ENCODE measurements at places on chromosomes 11 and 22.
A peak's percentile ranks its signal among the peaks of the same experiment; 100 is the strongest.

- DNase-seq, result no peak
Measured at GRCh38 chr22:45246060-45246985, 5.6 kb upstream of the KIAA0930 start.

GRCh38 chr22:44525941-44526778, 28.1 kb upstream of the RTL6 start:
- DNase-seq, result no peak

DNA sequence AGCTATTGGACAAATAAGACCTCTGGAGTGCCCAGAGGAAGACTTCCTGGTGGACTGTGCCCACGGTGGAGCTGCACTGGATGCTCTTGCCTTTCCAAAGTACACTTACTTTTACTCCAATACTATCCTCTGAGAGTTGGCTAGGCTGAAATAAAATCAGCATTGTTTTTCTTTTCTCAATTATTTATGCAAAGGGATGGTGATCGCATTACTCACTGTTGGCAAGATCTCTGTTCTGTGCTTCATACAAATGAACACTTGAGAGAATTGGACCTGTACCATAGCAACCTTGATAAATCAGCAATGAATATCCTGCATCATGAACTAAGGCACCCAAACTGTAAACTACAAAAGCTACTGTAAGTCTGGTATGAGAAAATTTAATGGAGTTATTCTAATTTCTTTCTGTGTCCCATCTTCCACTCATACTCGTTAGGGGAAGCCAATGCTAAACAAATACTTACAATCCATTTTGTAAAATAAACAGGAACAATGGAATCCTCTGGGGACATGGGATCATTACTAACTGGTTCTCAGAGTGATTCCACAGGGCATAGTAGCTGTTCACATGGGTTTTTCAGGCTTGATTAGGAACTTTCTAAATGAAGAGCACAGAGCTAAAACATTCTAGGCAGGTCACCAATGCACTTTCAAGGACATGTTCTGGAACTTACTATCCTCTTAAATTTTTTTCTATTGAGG, 26.3 kb downstream of the NLRP14 start:
- DNase-seq, result no peak

GRCh38 chr11:35304900-35305460, 114.4 kb downstream of the SLC1A2 start:
- DNase-seq, result no peak

DNA sequence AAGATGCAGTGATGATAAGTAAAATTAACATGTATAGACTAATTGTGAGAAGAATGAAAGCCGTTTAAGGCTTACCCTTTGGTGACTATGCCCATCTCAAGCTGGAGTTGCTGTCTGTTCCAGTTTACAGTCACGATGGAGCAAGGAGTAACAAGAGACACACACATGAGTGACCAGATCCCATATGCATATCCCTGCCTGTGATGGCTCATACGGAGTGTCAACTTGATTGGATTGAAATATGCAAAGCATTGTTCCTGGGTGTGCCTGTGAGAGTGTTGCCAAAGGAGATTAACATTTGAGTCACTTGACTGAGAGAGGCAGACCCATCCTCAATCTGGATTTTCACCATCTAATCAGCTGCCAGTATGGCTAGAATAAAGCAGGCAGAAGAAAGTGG, 786.8 kb downstream of the FAM181B start:
- DNase-seq, result no peak

GRCh38 chr22:39431821-39432251, 25.0 kb upstream of the MGAT3 start:
- DNase-seq, result no peak

DNA sequence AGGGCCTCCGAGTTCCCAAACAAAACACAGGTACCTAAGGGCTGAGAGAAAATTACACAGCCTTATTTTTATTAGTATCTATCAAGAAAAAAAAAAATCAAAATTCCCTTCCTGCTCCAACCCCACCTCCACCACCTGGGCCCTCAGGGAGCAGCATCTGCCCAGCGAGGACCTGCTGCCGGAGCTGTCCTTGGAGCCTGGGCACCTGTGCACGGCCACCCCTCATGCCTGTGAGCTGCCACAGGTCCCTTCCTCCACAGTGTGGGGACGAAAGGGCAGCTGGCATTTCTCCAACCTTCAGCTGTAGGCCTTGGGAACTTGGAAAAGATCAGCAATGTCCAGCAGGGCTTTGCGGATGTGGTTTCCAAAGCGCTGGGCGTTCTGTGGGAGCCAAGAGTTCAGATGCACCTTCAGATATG, 6.3 kb upstream of the SYCE3 start:
- DNase-seq, result no peak

GRCh38 chr11:86675017-86675416, 2.6 kb upstream of the ME3 start:
- no peak for DNase-seq

DNA sequence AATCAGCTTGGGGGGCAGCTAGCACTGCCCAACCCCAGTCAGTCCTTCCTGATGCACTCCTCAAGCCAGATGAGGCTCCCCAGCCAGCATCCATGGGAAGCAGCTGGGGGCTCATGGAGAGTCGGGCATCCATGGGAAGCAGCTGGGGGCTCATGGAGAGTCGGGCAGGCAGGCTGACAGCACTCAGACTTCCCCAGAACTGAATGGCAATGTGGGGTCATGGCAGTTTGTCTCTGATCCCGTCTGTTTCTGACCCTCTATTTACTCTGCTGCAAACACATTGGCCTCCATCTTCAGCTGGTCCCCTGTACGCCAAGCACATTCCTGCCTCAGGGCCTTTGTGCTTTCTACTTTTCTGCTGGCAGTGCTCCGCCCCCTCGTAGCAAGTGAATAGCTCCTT, 314.8 kb downstream of the NTM start:
- no peak for DNase-seq

GRCh38 chr11:75345455-75346160, 5.9 kb downstream of the ARRB1 start:
- DNase-seq, result no peak

- no peak for DNase-seq
Measured at GRCh38 chr11:12853652-12854296, 155.3 kb upstream of the RASSF10 start.

- DNase-seq, result no peak
Measured at GRCh38 chr11:96329419-96329818, 13.6 kb downstream of the MAML2 start.

GRCh38 chr11:97683733-97684132, 1293.9 kb downstream of the JRKL start:
- DNase-seq, result no peak

GRCh38 chr11:100624346-100624745, 62.7 kb upstream of the ARHGAP42 start:
- DNase-seq, result no peak

DNA sequence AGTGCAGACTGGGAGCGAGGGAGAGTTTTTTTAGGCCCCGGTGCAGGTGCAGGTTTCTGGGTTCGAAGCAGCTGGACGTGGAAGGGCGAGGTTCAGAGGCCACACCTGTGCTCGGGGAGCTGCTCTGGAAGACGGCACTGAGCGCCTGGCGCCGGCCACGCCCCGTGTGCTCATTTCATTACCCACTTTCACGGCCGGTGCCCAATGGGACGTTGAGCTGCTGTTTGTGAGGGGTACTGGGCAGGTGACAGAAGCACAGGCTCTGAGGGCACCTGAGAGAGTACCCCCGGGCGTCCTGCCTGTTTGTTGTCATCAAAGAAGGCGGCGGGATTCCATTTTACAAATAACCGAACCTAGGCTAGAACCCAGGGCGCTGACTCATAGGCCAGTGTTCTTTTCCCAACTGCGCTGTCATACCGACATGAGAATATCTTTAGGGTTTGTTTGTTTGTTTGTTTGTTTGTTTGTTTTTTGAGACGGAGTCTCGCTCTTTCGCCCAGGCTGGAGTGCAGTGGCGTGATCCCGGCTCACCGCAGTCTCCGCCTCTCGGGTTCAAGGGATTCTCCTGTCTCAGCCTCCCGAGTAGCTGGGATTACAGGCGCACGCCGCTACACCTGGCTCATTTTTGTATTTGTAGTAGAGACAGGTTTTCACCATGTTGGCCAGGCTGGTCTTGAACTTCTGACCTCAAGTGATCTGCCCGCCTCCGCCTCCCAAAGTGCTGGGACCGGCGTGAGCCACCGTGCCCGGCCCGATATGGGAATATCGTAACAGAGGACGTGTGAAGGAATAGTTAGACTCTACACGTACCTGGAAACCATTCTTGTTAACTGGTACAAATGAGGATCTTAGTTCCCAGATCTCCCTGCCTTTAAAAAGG, 16.6 kb upstream of the SPTBN2 start:
- DNase-seq, result peak; percentile 77

DNA sequence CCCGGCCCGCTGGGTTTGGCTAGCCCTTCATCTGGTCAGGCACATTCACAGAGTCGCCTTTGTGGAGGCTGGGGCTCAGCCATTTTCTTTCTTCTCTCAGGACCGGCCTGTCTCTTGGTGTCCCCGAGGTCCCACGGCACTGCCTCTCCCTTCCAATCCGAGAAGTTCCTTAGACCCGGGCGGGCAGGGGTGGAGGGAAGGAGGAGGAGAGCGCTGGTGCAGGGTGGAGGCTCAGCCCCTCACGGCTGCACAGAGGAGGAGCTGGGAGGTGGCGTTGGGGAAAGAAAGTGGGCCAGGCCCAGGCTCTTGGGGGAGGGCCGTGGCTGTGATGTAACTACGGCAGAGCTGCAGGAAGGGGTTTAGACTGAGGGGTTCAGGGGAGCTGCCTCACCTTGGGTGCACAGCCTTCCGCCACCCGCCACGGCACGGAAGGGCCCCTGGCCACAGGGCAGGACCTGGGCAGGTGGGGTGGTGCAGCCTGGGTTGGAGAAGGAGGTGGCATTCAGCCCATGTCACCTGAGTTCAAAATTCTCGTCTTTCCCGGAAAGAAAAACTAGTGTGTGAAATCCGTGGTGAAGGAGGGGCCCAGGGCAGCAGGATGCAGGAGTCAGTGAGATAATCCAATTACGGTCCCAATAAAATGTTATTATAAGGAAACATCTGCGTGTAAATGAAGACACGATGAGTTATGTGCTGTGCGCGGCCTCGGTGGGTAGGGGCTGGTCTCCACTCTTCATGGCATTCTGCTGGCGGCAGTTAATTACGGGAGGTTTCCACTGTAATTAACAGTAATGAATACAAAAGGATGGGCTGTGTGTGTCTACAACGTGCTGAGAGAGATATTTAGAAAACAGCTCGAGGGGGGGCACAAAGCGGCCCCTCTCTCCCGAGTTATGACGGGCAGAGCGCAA, 1.7 kb downstream of the BRSK2 start:
- no peak for DNase-seq
